ENCODE measurements at places on chromosomes 7 and 10.

- no peak for DNase-seq
These were observed 1048.8 kb downstream of the GATA3 start for GRCh38 chr10:9103301-9103700.

GRCh38 chr10:97684866-97685394 is 2.1 kb downstream of the AVPI1 start:
- no peak for DNase-seq

- no peak for DNase-seq
These were observed 346.5 kb upstream of the CACNA2D1 start for GRCh38 chr7:82789883-82790609.

GRCh38 chr7:105680505-105681187 is 99.4 kb upstream of the EFCAB10 start:
- no peak for DNase-seq

DNA sequence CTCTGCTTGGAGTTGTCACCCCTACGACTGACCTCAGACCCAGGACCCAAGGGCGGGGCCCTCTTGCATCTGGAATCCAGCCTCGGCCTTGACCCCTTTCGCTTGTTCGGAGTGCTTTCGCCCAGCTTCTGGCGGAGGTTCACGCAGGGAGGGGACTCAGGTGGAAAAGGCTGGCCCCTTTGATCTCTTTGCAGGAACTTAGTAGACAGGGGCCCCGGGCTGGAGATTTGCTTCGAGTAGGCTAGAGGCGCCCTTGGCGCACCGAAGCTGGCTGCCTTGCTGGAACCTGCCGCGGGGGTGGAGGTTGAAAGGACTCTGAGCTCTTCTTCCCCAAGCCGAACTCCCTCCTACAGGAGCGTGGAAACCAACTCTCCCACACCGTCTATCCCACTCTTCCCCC is 255.1 kb downstream of the OTUD1 start:
- DNase-seq, result no peak

DNA sequence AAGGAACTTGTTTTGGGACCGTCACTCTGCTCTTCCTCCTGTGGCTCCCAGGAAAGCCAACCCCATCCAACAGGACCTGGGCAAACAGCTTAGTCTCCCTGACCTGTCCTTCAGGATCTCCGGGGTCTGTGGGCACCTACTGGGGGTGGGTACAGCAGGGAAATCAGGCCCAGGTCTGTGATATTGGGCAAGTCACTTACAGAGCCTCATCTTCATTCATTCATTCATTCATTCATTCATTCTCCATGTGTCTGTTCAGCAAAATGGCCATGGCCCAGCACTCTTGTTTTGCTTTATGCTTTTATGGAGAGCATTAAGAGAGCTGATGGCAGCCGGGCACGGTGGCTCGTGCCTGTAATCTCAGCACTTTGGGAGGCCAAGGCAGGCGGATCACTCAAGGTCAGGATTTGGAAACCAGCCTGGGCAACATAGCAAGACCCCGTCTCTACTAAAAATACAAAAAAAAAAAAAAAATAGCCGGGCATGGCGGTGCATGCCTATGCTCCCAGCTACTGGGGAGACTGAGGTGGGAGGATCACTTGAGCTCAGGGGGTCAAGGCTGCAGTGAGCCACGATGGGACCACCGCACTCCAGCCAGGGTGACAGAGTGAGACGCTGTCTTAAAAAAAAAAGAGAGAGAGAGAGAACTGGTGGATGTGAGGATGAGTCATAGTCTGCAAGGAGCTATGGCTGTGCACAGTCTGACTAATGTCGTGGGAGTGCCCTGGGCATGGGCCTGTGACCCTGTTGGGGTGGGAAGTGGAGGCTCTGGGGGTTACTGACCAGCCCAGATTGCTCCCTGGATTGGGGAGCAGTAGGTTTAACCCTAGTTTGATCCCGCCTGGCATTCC is 54.3 kb downstream of the CLIP2 start:
- no peak for DNase-seq

DNA sequence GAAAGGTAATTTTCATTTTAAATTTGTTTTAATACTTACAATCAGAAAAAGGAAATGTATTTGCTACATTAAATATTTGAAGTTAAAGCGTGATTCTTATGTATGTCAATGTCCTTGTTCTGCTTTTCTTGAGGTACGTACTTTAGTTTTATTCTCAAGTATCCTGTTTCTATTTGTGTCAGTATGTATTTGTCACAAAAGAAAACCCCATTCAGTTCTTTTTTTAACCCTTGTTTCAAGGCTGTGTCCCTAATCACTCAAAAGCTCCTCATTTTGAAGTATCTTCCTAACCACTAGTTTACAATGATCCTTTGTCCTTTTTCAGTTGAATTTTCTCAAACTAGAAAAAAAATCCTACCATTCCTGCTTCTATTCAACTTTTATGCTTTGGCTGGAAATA is 25.2 kb downstream of the NHLRC2 start:
- DNase-seq, result no peak

GRCh38 chr10:22657566-22658225 is 56.7 kb downstream of the PIP4K2A start:
- no peak for DNase-seq

DNA sequence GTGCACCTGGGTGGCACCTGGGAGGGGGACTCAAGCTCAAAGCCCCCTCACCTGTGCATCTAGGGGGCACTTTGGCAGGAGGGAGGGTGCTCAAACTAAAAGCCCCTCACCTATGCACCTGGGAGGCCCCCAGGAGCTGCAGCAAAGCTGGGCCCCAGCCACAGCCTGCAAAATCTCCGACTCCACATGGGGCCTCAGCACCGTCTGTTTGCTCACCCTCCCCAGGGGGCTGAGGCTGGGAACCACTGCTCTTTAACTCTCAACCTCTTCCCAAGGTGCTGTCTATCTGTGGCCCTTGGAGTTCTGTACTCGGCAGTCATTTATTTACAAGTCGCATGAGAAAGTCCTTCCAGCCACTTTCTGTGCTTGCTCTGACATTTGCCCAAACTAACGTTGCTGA is 458.4 kb downstream of the DNAJB6 start:
- no peak for DNase-seq

GRCh38 chr7:29539471-29539870 is 24.2 kb upstream of the PRR15 start:
- no peak for DNase-seq

GRCh38 chr10:62559481-62560200 is 185.5 kb downstream of the ZNF365 start:
- DNase-seq, result no peak

DNA sequence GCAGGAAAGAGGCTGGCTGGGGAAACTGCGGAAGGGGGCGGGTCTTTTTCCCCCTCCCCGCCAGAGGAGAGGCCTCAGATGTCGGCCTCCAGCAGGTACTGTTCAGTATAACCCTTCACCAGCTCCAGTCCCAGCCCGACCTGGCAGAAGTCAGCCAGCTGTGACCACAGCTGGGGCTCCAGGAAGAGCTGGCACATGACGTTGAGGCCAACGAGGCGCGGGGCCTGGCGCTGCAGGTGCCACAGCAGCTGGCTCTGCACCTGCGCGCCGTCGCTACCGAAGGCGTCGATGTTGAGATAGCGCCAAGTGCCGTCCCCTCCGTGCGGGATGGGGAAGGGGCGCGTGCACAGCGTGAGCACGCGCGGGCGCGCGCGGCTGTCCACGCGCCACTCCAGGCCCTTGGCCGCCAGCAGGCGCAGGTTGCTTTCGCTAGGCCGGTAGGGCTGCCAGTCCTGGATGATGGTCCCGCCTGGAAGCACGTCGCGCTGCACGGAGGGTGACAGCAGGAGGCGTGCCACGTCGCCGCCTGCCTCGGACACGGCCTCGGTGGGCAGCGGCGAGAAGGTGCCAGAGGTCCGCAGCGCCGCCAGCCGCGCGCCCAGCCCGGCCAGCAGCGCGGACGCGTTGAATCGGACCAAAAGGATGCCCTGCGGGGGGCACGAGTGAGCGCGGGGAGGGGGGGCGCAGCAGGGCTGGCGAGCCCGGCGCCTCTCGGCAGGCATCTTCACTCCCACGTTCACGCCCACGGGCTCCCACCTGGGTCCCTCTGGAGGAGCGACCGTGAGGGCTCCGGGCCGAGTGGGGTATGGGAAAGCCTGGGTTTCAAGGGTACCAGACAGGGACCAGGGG is 6.9 kb upstream of the VGF start:
- no peak for DNase-seq

DNA sequence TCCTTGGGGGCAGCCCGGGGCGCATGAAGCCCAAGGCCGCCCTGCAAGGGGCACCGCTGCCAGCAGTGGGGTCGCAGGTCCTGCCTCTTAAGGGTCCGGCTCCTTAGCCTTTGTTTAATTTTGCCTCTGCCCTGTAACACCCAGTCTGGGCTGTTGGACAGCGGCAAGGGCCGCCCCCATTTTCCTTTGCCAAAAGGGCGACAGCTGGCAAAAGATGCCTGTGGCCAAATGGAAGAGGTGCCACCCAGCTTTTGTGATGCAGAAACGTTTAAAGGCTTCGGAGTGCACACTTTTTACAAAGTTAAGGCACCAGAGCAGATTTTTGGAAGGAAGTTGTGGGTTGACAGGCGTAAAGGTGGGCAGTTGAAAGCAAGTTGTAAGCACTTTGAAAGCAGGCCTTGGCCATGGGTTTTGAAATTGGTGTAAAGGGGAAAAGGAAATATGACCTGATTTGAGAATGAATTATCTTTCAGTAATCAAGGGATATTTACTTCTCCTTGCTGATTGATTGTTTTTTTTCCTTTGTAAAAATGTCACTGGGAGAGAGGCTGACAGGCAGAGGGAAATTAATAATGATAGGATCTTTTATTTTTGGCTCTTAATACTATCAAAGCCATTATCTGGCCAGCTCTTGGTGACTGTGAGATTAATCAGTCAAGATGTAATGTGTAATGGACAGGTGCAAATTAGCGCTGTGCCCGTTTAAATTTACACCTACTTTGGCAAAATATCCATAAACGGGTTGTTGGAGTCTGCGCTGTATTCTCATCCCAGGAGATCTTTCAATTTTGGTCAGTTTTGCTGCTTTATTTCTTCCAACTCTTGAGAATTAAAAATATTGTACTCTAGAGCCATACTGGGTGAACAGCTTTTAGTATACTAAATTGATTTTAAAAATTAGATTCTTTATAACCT is 1.2 kb downstream of the CASD1 start:
- no peak for DNase-seq

DNA sequence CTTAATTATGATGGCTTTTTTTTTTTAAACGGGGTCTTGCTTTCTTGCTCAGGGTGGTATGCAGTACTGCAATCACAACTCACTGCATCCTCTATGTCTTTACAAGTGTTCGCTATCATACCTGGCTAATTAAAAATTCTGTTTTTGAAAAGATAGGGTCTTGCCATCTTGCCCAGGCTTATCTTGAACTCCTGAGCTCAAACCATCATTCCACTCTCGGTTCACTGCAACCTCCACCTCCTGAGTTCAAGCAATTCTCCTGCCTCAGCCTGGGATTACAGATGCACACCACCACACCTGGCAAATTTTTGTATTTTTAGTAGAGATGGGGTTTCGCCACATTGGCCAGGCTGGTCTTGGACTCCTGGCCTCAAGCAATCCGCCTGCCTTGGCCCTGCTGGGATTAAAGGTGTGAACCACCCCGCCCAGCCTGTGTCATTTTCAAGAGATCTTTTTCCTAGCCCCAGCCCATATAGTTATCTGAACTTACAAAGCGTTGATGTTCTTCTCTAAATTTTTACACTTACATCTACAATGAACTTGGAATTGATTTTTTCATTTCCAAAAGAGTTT is 6.0 kb downstream of the HNRNPF start:
- no peak for DNase-seq
